ENCODE measurements at places on chromosomes 4 and X.

GRCh38 chr4:108049406-108049805, 59.7 kb downstream of the HADH start:
- DNase-seq = no peak

DNA sequence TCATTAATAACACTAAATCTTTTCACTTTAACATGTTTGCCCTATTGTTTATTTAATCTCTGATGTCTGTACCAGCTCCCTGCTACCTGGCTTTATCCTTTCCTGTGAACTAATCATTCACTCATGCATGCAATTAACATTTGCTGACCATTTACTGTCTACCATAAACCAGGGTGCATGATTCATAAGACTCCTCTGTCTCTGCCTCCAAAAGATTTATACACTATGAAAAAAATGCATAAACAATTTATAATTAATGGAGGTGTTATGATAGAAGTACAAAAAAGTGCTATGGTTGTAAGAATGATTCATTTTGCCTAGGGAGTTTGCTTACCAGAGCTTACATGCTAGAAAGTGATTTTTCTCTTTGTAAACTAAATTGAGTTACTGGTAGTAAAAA, 24.5 kb upstream of the CPEB2 start:
- DNase-seq = no peak

DNA sequence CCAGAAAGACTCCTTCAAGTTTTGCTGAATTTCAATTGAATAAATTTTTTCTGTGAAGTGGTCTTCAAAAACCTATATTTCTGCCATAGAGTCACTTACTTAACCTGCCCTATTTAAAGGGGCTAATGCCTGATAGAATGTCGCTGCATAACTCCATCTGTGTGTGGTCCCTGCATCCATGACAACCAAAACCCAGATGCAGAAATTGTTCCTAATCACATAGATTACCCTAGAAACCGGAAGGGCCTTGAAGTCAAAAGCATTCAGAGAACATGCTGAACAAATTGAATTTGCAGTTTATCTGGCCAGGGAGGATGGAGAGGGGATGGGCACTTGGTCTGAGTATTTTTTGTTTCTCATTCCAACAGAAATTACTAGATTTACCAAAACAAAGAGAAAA, 1.5 kb upstream of the PARM1 start:
- no peak for DNase-seq

DNA sequence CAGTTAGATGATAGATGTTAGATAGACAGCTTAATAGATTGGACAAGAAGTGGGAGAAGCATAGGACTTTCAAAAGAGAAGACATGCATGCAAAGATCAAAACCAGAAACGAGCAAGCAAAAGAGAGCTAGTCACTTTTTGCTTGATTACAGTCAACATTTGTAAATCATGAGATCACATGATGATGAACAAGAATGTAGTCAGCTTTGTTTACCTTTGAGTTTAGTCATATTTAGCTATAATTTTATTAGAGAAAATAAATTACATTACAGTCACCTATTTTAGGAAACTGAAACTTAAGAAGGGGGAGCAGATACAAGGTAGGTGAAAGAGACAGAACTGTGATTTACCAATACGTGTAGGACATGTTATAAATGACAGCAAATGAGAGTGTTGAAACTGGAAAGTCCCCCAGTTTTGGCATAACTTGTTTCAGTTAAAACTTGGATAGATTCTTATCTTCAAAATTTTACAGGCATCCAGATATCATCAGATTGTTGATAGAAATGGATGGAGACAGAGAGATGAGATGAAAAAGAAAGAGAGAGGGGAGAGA, 1083.1 kb upstream of the PCDH10 start:
- DNase-seq = no peak

GRCh38 chrX:2500091-2500802, 529 bp downstream of the DHRSX start:
- DNase-seq = no peak

DNA sequence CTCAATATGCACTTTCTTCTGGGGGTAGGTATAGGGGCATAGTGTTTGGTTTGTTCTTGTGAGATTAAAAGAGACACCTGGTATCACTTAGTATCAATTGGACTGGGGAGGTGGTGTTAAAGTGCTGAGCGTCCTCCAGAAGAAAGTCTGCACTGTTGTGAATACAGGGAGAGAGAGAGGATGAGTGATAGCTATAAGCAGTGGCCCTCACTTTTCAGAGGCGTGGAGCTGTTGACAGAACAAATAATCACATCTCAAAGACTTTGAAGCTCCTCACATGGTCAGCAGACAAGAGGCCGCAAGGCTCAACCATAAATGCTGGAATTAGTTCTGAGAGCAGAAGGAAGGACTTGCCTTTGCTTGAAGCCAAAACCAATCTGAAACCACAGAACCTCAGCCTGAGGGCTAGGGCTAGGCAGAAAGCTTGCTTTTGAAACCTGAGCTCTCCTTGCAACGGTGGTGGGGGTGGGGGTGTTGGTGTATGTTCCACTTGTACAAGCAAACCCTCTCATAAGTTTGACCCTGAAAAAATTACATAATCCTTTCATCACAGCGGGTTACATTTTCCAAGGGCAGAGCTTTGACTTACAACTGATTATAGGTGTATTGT, 123.2 kb upstream of the SCML1 start:
- no peak for DNase-seq

- no peak for DNase-seq
Measured at GRCh38 chrX:53438174-53438831, 4.1 kb upstream of the HSD17B10 start.

- no peak for DNase-seq
Measured at GRCh38 chr4:84985952-84986351, 19.5 kb upstream of the WDFY3 start.

GRCh38 chrX:151912221-151912620, 468 bp upstream of the MAGEA4 start:
- DNase-seq = no peak

- DNase-seq = no peak
Measured at GRCh38 chrX:4197971-4198370, 484.5 kb upstream of the PRKX start.

DNA sequence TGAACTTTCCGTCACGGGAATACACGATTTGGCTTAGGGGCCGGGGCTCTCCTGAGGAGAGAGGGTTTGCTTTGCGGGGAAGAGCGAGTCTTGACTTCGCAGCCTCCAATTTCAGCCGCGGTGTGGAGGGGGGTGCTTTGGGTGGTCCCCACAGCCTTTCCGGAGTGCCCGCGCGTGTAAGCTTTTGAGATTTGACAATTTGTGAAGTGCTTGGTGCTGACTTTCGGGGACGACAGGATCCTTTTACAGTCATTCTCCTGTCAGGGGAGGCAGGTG, 355 bp downstream of the SCML1 start:
- DNase-seq = no peak

GRCh38 chrX:13219991-13220764, 99.7 kb downstream of the ATXN3L start:
- no peak for DNase-seq

GRCh38 chr4:111879539-111879938, 265.7 kb upstream of the FAM241A start:
- no peak for DNase-seq

GRCh38 chrX:46713672-46714490, 45.0 kb downstream of the SLC9A7 start:
- DNase-seq = no peak

- no peak for DNase-seq
Measured at GRCh38 chrX:40326186-40326965, 228.6 kb upstream of the BCOR start.

DNA sequence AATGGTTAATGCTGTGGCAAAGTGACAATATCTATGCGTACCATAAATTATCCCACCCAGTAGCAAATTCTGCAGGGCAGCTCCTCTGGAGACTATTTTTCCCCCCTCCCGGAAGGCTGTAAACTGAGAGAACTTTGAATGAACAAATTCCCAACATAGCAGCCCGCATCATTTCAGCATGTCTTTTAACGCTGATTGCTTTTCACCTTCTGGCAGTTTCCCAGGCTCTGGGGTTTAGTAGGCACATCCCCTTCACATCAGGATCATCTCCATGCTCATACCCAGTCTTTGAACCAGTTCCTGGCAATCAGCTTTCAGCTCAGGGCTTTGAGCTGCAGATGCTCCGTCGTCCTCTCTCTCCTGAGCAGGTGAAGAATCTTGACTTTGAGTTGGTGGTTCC, 26.6 kb upstream of the WDR1 start:
- no peak for DNase-seq

- DNase-seq = no peak
Measured at GRCh38 chr4:120007191-120007871, 59.3 kb downstream of the MAD2L1 start.

DNA sequence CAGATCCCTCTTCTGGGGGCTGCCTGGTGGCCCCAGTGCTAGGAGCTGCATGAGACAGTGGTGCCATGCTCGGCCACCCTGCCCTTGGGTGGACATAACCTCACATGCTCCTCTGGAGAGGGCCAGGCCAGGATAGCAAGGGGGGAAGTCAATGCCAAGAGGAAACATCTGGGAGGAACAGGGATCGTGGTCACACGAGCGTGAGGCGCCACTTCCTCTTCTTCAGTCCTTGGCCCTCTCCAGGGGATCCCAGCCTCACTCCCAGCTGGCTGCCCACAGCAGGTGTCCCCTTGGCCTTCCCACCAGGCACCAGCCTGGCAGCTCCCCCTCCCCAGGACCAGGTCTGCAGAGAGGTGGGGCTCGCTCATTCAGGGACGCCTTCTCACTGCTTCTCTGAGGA, 28.6 kb downstream of the TBC1D14 start:
- peak; percentile 94 for DNase-seq

GRCh38 chr4:189177130-189177529, 763.5 kb upstream of the FRG1 start:
- no peak for DNase-seq

- no peak for DNase-seq
Measured at GRCh38 chr4:140903522-140904475, 147.6 kb upstream of the TBC1D9 start.

DNA sequence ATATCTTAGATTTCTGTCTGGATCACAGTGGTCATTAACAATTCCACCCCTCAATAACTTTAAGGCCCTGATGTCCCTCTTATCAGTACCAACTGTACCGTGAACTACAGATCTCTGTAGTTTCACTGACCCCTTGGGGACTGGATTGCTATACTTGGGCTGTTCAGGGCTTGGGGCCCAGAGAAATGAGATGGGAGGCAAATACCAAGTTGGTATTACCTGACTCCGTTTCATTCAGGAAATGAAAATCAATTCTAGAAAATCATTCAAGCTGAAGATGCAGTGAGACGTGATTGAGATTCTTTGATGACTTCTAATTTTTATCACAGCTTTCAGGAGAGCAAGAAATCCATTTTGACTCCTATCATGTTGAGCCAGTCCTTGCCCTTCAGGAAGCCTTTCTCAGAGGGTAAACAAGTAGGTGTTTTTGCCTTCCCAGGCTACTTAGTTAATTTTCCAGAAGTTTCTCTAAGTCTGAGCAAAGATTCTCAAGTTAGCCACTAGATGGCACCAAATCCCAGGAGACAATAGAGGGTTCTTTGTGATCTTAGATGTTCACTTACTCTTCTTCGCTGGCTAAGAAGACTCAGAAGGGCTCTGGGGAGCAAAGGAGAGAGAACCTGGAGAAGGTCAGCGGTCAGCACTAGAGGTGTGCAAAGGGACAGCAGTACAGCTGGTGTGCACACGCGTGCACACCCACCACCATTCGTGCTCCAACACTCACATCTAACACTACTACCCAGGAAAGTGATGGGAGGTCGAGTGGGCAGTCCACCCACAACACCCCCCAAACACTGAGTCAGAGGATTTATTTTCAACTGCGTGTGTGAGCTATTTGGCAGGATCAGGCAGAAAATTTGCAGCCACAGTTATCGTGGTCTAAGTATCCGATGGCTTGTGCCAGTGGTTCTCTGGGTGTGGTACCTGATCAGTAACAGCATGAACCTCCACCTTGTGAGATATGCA, 7.4 kb downstream of the HNRNPH2 start:
- DNase-seq = peak; percentile 49

GRCh38 chr4:112513971-112514646, 1.9 kb downstream of the NEUROG2 start:
- DNase-seq = no peak

GRCh38 chrX:24298191-24298590, 15.7 kb downstream of the SUPT20HL2 start:
- DNase-seq = no peak

- DNase-seq = no peak
Measured at GRCh38 chr4:171814545-171814944, 1.3 kb downstream of the GALNTL6 start.

DNA sequence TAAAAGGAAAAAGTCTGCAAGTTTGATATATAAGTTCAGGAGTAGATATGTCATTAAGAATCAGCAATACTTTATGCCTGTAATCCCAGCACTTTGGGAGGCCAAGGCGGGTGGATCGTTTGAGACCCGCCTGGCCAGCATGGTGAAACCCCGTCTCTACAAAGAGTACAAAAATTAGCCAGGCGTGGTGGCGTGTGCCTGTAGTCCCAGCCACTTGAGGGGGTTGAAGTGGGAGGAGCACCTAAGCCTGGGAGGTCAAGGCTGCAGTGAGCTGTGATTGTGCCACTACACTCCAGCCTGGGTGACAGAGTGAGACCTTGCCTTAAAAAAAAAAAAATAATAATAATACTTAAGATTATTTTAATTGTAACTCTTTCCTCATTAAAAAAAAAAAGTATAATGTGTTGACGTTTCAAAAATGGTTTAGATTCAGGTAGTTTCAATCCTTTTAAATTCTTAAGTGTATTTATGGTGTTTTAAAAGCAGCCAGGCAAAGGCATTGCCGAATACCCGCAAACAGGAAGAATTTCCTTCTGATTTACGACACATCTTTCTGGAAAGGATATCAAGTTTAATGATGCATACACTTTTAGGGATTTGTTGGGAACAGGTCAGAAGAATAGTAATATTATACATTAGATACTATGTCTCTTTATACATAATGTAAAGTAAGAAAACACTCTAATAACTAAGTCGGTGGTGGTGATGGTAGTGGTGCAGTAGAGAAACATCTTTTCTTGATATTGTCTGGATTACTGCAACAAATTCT, 80.9 kb downstream of the KDM6A start:
- DNase-seq = no peak

- no peak for DNase-seq
Measured at GRCh38 chrX:51148848-51149247, 183.8 kb upstream of the NUDT10 start.

- DNase-seq = no peak
Measured at GRCh38 chrX:154476821-154477220, 2.3 kb downstream of the LAGE3 start.
